ENCODE measurements at places on chromosomes 3 and 15.
A peak's percentile ranks its signal among the peaks of the same experiment; 100 is the strongest.

DNA sequence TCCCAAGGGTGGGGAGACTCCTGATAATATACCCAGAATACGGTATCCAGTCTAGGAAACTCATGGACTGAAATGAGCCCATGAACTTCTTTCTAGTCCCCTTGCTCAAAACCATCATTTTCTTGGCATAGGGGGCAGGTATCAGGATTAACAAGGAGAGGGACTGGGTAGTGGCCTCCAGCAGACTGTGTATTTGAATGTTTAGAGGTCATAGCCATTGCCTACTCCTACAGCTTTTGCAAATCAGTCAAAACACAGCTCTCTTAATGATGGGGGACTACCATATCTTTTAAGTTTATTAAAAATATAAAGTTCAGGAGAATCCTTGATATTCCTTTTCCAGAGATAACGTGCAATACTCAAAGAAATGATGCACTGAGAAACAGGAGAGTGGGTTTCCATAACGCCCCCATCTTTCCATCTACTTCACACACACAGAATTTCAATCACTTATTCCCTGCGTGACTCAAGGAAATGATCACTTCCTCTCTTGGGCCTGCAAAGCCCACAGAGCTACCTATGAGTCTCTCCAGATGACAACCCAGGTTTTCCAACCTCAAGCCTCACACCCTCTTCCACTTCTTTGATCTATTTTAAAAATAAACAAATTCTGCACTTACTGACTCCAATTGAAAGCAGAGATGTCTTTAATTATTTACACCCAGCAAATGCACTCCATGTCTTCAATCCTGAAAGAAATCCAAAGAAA lies 584.0 kb upstream of the LMCD1 start:
- no peak for DNase-seq

GRCh38 chr3:119225121-119225520 lies 15.6 kb downstream of the B4GALT4 start:
- peak; percentile 51 for DNase-seq

- no peak for DNase-seq
Measured at GRCh38 chr3:129353589-129353941, 74.9 kb downstream of the EFCAB12 start.

GRCh38 chr3:122103821-122104514 lies 48.8 kb downstream of the CD86 start:
- no peak for DNase-seq

DNA sequence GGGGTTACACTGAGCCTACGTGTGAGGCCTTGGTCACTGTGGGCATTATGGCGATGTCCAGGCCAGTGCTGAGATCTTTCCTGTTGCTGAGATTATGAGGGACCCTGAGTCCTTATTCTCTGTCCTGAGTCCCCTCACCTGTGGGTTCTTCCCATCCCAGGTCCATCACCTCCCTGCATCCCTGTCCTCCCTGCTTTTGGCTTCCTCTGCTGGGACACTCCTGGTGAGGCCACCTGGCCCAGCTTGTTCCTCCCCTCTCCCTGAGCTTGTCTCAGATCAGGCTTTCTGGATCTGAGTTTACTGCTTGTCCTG lies 36.1 kb downstream of the AMOTL2 start:
- DNase-seq = no peak

DNA sequence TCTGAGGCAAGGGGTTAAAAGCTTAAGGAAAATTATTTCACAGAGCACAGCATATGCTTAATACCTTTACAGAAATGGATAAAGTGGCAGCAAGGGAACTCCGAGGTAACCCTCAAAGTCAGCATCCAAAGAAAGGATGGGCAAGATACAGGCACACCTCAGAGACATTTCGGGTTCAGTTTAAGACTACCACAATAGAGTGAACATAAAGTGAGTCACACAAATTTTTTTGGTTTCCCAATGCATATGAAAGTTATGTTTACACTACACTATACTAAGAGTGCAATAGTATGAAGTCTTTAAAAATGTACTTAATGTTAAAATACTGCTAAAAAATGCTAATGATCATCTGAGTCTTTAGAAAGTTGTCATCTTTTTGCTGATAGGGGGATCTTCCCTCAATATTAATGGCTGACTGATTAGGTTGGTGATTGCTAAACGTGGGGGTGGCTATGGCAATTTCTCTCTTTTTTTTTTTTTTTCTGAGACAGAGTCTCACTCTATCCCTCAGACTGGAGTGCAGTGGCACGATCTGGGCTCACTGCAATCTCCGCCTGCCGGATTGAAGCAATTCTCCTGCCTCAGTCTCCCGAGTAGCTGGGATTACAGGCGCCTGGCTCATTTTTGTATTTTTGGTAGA lies 10.0 kb downstream of the UBR1 start:
- DNase-seq = no peak

GRCh38 chr3:50322386-50323091 lies at the start of gene HYAL2:
Gene HYAL2 (minus strand): TSS chr3:50322745. CDS start chr3:50320489, 2,256 bp downstream.
- no peak for DNase-seq

DNA sequence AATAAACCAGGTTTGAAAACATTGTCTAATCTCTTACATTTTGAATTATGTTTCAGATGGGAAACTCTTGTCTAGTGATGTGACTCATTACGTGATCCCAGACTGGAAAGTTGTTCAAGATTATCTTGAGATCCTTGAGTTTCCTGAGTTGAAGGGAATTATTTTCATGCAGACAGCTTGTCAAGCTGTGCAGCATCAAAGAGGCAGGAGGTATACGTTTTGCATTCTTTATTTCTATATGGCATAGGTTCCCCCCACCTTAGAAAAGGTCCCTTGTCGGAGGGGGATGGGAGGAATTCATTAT lies 1.5 kb downstream of the DIS3L start:
- no peak for DNase-seq

DNA sequence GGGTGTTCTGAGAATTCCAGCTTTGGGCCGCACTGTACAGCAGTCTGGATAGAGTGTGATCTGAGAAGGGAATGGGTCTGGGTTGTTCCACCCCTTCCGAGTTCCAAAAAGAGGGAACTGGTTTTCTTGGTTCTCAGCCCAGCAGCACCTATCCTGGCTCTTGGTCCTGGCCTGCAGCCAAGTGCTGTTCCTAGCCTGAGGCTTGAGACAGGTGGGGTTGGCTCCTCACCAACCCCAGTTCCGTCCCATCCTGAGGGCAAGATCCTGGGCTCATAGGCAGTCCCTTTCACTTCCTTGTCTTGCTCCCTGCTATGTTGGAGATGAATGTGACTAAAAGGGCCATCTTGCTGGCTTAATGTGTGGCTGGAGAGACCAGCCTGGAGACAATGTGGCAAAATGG lies 15.2 kb downstream of the IVD start:
- DNase-seq = no peak

GRCh38 chr3:16849795-16850194 lies 35.0 kb upstream of the PLCL2 start:
- DNase-seq = no peak

- no peak for DNase-seq
Measured at GRCh38 chr3:89262309-89262929, 155.0 kb downstream of the EPHA3 start.

- DNase-seq = no peak
Measured at GRCh38 chr3:155190691-155191090, 102.8 kb downstream of the STRIT1 start.

- DNase-seq = no peak
Measured at GRCh38 chr3:190404715-190405114, 16.8 kb downstream of the CLDN16 start.

- DNase-seq = no peak
Measured at GRCh38 chr3:32281570-32282106, 43.2 kb downstream of the CMTM8 start.

GRCh38 chr15:38682363-38682762 lies 117.7 kb upstream of the RASGRP1 start:
- DNase-seq = no peak

DNA sequence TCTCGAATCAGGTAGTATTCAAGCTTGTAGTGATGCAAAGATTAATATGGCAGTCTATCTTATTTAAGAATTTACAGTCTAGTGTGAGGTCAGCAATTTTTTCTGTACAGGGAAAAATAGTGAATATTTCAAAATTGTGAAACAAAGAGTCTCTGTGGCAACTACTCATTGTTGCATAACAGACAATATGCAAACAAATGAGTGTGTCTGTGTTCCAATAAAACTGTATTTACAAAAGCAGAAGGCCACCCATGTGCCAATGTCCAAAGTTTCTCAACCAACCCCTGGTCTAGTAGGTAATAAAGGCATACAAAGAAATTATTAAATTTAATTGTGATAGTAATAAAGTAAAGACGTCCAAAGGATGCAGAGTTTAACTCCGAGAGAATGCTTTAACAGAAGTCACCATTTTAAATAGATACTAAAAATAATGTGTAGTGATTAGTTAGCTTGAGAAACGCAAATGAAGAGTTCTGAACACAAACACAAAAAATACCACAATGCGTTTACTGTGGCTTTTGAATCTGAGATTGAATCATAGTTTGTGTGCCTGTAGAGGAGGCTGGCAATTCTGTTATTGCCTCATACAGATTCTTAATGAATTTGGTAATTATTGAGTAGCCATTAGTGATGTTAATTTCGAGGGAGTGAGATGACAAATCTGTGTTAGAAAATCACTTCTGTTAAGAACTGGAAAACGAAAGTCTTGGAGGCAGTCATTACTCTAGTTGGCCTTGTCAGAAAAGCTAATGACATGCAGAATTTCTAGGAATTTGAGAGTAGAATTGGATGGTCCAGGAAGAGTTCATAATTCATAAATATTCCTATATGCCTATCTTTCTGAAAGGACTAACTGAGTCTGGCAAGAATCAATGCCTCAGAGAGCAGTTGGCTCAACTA lies 48.7 kb downstream of the CADM2 start:
- DNase-seq = no peak

- DNase-seq = no peak
Measured at GRCh38 chr3:11643201-11643603, 513 bp downstream of the VGLL4 start.

DNA sequence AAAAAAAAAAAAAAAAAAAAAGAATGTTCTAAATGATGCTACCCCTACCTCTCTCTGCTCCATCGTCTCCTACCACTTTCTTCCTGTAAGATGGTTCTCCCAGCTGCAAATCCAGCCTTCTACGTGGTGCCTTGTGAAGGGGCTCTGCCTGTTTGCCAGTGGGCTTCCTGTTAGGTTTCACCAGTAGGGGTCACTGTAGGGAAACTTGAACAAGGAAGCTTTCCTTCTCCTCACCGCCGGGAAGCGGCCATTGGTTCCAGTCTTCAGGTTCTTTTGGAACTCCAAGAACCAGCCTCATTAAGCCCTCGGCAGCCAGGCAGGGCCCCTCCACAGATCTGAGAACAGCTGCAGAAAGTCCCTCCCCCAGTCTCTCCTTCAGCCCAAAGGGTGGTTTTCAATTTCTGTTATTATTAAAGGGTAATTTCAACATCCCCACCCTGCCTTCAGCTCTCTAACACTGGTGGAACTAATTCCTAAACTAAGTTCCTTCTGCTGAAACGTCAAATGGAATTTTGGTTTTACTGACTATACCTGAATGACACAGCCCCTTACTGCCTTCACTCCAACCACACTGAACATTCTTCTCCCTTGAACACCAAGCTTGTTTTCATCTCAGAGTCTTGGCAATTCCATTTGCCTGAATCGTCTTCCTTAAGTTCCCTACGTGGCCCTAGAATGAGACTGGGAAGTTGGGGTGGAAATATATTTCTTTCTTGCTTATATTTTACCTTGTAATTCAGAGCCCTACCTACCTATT lies 13.5 kb downstream of the MCCC1 start:
- DNase-seq = no peak

GRCh38 chr3:135082706-135083105 lies 287.6 kb downstream of the EPHB1 start:
- DNase-seq = no peak

GRCh38 chr3:69294014-69294766 lies 91.7 kb downstream of the FRMD4B start:
- DNase-seq = no peak

- no peak for DNase-seq
Measured at GRCh38 chr3:100230710-100231109, 30.1 kb upstream of the TBC1D23 start.

GRCh38 chr15:64747578-64747977 lies 27.8 kb downstream of the RBPMS2 start:
- no peak for DNase-seq

GRCh38 chr3:43759297-43759782 lies 68.6 kb downstream of the ABHD5 start:
- no peak for DNase-seq

DNA sequence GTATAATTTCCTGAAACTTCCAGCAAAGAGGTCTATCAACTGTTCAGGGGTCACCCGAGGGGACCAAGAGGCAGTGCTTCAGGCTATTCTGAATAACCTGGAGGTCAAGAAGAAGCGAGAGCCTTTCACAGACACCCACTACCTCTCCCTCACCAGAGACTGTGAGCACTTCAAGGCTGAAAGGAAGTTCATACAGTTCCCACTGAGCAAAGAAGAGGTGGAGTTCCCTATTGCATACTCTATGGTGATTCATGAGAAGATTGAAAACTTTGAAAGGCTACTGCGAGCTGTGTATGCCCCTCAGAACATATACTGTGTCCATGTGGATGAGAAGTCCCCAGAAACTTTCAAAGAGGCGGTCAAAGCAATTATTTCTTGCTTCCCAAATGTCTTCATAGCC lies 6.8 kb downstream of the GCNT3 start:
- no peak for DNase-seq

DNA sequence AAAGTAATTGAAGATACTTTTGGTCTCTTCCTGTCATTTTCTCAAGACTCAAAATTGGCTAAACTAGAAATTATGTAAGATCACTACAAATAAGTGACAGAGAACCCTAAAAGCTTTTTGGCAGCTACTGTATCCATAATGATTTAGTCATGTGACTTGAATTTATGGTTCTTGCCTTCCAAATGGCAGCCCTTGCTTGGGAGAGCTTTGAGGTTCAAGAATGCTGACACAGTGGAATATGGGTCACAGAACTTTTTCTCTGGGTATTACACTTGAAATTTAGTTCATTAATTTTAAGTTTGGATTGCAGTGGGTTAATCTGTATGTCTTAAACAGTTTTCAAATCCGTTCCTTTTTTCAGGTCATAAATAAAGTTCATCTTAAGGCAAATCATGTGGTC lies 14.0 kb downstream of the LMLN start:
- no peak for DNase-seq

DNA sequence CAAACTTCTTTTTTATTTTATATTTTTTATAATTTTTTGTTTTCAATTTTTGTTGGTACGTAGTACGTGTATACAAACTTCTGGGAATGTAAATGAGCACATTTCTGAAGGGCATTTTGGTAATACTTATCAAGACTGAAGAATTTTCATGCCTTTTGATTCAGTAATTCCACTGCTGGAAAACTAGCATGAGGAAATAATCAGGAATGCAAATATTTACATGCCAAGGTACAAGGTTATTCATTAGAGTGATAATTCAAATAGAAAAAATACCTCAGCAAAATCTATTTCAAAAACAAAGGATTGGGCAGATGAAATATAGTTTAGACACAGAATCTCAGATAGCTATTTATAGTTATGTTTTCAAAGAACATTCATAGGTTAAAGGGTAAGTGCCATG lies 128.7 kb downstream of the DMXL2 start:
- no peak for DNase-seq

GRCh38 chr15:60918234-60918959 lies 310.7 kb downstream of the RORA start:
- DNase-seq = no peak
